Activated CD4-positive, alpha-beta T cell treated with anti-CD3 and anti-CD28 coated beads, Interleukin-2, amount 50 U/mL, for 16 hours (primary cell): ENCODE measurements at places on chromosomes 11 and 22.

GRCh38 chr22:38136607-38137006 lies 26.1 kb upstream of the BAIAP2L2 start:
- DNase-seq = no peak

DNA sequence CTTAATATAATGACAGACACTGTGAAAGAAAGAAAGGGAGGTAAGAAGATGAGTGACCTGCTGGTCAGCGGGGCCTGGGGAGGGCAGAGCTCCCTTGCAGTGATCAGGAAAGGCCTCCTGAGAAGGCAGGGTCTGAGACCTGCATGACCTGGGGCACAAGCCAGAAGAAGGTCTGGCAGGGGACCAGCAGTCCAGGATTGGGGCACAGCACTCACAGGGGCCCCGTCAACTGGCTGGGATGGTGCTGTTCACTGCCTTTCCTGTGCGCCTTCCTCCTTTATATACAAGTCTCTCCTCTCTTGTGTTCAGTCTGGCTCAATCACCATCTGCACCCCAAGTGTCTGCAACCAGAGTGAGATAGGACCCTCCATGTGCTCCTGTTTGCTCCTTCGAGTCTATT lies 22.2 kb upstream of the SCARF2 start:
- no peak for DNase-seq

DNA sequence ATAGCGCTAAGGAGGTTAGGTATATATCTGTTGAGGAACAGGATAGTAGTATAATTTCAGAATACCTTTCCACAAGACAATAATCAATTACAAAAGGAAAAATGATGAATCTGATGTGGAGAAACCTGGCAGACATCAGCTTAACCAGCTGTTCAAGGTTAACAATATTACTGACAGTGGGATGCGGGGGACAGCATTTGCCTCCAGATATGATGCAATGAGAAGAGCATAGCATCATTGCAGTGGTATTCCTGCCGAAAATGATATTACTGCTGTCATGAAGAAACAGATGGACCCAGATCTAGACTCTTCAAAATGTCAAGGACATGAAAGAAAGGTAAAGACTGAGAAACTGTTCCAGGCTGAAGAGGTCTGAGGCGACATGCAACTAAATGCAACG lies 49.7 kb downstream of the RBFOX2 start:
- DNase-seq = no peak

DNA sequence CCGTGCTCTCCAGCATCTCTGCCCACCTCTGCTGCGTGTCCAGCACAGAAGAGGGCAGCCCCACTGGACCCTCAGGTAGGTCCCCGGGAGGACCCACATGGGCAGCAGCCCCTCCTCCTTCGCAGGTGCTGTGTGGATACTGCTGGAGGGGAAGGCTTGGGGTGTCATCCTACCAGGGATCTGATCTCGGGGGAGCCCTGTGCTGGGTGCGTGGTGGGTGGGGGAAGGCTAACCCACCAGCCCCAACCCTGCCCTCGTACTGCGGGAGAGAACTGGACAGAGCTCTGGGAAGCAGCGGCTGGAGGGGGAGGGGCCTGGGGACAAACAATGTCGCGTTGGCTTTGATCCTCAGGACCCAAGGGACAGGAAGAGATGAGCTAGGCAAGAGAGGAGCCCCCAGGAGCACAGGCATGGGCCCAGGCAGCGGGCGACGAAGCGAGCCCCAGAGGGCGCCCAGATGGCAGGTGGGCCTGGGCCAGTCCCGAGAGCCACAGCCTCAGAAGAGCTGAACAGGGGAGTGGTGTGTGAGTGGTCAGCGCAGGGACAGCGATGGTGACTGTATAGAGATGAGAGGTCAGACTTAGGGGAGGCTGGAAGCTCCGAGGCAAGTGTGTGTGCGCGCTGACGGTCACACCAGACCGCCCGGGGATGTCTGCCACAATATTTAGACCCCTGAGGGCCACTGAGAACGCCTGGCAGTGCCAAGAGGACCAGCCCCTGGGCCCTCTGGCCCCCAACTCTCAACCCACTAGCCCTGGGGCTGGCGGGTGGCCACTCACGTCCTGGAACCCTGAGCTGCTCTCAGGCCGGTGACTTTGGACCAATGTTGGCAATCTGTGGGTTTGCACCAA lies 1.4 kb upstream of the PIM3 start:
- no peak for DNase-seq

DNA sequence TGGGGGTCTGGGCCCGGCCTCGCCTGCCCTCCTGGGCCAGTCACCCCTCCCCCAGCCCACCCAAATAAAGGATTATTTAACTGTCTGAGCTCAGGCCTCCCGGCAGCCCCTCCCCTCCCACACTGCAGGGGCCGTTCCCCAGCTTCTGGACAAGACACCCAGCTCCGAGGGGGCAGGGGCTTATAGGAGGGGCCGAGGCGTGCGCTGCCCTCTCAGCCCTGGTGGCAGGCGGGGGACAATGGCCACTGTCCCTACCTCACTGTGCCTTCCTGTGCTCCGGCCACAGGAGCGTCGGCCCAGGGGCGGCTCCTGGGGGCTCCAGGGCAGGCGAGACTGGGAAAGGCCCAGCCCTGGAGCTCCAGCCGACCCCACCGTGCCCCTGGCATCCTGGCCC lies 2.2 kb upstream of the SELENOO start:
- DNase-seq = no peak

GRCh38 chr22:27896245-27896644 lies 22.8 kb downstream of the PITPNB start:
- peak; percentile 65 for DNase-seq

GRCh38 chr22:27959335-27960090 lies 40.5 kb upstream of the PITPNB start:
- no peak for DNase-seq

- DNase-seq = no peak
Observed at GRCh38 chr11:106493751-106494150, 416.3 kb downstream of the AASDHPPT start.

DNA sequence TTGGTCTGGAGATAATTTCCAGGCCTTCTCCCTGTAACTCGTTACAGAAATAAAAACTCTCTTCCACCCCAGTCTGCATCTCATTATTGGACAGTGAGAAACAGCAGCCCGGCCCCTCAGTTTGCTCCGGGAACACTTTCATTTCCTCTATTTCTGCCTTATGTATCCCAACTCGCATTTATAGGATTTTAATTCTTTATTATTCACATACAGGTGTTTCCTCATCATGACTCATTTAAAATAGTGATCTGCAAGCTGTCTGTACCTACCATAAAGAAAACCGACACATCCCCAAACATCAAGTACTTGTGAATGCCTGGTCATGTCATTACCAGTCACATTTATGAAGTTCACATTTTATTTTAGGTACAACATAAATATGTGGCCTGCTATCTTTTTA lies 42.8 kb downstream of the PIWIL3 start:
- no peak for DNase-seq

DNA sequence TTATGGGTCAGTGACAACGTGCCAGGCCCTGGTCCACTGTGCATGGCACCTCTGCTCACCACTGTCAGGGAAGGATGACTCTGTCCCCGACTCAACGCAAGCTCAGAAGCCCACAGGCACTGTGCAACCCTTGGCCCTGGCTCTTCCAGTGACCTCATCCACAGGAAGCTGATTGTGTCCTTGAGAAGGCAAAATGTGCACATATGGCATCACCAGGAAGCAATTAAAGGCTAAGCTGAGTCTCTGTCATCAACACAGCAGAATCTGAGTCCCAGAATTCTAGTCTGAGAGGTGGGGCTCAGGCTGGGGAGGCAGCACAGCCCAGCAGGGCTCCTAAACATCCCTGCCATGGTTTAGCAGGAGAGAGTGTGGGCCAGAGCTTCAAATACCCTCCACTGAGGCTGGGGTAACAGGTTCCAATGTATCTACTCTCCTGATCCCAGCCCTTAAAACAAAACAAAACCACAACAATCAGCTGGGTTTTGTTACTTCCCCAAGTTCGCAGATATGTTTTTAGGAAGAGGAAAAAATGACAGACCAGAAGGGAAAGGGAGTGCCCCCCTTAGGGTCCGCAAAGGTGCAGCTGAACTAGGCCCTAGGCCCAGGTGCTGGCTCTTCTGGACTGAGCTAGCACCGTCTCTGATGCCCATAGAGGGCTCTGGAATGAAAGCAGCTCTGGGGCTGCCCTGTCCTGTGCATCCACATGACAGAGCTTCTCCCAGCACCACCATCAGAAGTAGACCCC lies 33.5 kb upstream of the GNAZ start:
- no peak for DNase-seq

- DNase-seq = no peak
Observed at GRCh38 chr11:41866525-41866924, 407.1 kb upstream of the LRRC4C start.

DNA sequence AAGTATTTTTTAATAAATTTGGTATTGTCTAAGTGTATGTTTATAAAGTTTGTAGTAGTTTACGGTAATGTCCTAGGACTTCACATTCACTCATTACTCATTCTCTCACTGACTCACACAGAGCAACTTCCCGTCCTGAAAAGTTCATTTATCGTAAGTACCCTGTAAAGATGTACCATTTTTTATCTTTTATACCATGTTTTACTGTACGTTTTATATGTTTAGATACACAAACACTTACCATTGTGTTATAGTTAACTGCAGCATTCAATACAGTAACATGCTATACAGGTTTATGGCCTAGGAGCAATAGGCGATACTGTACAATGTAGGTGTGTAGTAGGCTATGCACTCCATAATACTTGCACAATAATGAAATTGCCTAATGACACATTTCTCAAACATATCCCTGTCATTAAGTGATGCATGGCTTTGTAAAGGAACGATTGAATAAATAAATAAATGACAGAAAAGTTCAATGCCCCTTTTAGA lies 12.5 kb upstream of the CARD18 start:
- no peak for DNase-seq

DNA sequence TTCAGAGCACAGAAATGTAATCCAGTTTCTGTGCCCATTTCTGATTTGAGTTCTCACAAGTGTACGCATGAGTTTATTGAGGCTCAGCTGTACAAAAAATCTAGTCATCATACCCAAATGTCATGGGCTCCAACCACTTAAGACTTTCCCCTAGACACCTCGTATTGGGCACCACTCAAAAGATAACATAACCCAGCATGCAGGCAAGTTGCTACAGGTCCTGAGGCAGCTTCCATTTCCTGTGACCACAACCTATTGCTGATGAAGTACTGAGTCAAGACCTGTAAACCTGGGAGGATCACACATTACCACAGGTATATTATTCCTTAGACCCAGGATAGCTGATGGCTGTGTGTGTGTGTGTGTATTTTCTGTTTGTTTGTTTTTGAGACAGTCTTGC lies 95.2 kb downstream of the MRTFA start:
- DNase-seq = peak; percentile 25

DNA sequence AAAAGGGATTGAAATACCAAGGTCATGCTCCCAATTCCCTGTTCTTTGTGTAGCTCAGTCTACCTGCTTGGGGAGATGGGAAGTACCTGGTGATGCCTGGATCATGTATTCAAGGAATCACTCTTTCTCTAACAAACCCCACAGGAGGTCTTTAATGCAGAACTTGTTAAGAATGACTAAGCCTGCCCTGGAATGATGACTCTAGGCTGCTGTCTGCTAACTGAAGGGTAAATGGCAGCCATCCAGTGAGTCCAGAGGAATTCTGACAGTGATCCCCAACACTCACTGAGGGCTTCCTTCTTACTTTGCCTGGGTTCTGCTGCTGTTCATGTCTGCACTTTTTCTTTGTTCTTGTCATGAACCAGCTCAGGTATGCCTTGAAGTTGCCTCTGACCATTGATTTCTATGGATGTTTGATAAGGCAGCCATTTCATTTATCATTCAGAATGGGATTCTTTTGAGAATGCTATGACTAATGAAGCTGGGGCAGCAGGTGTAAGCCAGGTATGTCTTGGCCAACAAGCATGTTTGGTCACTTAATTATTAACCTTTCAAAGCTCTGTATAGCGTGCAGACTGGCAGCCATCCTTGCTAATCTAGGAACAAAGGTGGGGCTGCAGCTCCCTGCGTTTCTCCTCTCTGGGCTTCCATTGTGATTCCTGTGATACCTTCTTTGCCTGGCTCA lies 11.4 kb downstream of the PRSS23 start:
- no peak for DNase-seq

- no peak for DNase-seq
Observed at GRCh38 chr11:1852271-1852876, 510 bp upstream of the LSP1 start.

DNA sequence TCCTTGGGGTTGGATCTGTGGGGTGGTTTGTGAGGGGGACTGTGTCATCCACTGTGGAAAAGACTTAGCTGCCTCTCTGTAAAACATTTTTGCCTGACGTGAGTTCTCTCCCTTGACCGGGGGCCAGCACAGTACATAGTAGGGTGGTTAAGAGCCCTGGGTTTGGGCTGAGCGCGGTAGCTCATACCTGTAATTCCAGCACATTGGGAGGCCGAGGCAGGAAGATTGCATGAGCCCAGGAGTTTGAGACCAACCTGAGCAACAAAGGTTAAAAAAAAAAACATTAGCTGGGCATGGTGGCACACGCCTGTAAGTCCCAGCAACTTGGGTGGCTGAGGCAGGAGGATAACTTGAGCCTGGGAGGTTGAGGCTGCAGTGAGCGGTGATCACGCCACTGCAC lies 74.7 kb upstream of the WNT7B start:
- no peak for DNase-seq

GRCh38 chr22:44369293-44369661 lies 56.5 kb upstream of the SHISAL1 start:
- no peak for DNase-seq

- DNase-seq = peak; percentile 16
Observed at GRCh38 chr11:107457205-107457557, 444 bp downstream of the CWF19L2 start.

DNA sequence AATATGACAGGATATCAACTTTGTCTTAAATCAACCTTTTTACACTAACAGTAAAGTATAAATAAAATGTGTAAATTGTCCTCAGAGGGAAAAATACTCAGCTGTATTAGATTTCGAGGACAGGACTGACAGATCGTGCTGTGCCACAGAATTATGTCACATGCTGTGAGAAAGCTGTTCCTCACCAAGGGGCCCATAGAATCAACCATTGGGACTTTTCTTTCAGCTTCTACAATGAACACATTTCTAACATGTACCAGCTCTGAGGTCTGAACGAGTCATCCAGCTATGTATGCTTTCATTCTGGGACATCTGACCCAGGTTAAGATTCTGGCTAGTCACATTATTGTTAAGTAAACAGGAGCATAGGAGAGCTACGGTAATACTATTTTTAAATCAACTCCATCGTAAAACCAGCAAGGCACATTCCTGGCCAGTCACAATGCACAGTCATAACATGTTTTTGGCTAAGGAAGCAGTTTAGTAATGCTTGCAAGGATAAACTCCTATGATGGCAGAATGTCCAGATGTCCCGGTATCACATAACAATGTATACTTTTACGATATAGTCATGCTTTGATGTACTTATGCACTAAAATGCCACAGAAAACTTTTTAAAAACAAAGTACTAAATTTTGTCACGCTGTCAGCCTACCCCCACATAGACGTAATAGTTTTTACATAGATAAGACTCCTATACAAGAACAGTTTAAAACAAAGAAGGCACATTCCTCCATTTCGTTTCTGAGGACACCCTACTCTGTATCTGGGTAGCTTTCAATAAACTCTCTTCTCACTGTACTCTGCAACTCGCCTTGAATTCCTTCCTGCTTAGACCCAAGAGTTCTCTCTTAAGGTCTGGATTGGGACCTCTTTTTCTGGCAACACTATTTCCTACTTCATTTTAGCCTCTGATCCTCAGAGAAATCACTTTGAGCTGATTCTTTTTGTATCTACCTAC lies 27.4 kb downstream of the ZNF214 start:
- no peak for DNase-seq
